ENCODE measurements at places on chromosomes 4 and X.

- DNase-seq, result no peak
These were observed 9.4 kb downstream of the CHST7 start for GRCh38 chrX:46582966-46583365.

DNA sequence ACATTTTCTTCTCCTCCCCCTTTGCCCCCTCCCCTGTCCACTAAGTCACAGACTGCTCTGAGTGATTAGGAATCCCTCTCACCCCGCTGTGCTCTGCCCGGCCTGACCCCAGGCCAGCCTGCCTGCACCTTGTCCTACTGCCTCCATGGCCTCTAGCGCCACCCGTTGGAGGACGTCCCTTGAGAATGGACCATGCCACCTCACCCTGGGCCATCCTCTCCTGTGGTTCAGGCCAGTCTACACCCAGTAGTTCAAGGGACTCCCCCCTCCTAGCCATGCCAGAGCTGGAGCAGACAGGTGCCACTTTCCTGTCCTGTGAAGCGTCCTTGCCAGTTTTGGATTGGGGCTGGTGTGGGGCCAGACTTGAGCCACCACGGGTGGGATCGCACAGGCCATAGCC, 9.7 kb upstream of the IRAK1 start:
- no peak for DNase-seq

GRCh38 chr4:31518796-31519250, 798.7 kb downstream of the PCDH7 start:
- DNase-seq, result no peak

GRCh38 chr4:114692958-114693357, 94.4 kb downstream of the UGT8 start:
- no peak for DNase-seq

GRCh38 chr4:139975830-139976272, 178.1 kb downstream of the MAML3 start:
- no peak for DNase-seq

DNA sequence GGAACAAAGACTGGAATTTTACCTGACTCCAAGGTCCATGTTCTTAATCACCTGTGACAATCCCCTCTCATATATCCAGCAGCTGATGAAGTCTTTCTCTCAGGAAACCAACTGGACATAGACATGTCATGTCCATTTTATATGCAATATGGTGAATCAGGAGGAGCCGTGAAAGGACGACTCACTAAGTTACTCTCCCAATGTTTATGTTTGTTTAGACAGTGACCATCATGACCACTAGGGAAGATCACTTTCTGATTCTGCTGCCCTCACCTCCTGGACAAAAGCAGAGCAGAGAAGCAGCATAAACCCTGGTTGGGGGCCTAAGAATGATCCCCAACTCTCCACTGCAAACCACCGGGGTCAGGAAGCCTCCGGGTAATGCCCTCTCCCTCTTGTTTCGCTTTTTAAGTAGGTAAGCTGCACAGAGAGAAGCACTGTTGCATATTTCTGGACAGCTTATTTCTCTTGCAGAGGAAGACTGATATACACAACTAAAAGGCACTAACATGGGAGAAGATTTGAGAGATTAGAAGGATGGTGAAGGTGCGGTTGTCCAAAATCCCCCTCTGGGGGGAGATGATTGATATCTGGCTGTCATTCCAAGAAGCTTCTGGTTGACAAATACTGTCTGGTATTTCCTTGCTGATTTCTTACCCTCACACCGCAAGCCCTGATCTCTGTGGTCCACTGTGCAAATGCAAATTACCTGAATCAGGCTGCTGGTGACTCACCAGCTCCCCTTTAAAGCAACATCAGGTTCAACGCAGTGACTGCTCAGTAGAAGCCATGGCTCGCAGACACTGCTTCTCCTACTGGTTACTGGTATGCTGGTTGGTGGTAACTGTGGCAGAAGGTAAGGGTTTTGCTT, at the start of gene ODAPH:
Gene ODAPH, plus strand, starts transcription at position 773 of the 871 bp plus-strand sequence. Its CDS starts 17 bp downstream, at position 790.
- DNase-seq, result no peak

GRCh38 chr4:80012291-80012690, 60.7 kb downstream of the ANTXR2 start:
- no peak for DNase-seq

DNA sequence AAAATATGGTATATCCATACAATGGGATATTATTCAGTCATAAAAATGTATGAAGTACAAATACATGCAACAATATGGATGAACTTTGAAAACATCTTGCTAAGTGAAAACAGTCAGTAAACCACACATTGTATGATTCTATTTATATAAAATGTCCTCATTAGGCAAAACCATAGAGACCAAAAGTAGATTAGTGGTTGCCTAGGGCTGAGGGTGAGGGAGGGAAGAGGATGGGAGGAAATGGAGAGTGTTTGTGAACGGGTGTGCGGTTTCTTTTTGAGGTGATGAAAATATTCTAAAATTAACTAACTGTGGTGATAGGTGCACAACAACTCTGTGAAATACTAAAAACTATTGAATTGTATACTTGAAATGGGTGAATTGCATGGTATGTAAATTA, 29.6 kb downstream of the TEX11 start:
- no peak for DNase-seq

GRCh38 chrX:19193565-19193964, 71.3 kb upstream of the ADGRG2 start:
- DNase-seq, result no peak

DNA sequence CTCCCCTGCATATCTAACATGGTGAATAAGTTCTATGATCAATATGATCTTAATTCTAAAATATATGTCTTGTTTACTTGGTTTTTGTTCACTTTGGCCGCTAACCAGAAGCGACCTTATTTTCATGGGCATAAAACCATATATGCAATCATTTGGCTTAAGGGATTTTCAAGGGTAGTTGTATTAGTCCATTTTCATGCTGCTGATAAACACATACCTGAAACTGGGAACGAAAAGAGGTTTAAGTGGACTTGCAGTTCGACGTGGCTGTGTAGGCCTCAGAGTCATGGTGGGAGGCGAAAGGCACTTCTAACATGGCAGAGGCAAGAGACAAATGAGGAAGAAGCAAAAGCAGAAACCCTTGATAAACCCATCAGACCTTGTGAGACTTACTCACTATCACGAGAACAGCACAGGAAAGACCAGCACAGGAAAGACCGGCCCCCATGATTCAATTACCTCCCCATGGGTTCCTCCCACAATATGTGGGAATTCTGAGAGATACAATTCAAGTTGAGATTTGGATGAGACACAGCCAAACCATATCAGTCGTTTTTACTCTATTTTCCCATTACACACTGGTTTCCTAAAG, 114.3 kb upstream of the CPEB2 start:
- no peak for DNase-seq

- DNase-seq, result peak; percentile 80
These were observed at the start of gene OGT for GRCh38 chrX:71532753-71533425. TSS of gene OGT (plus strand) at chrX:71533104. CDS start at chrX:71533300, 196 bp downstream.

GRCh38 chrX:111180750-111181240, 84.8 kb downstream of the PAK3 start:
- DNase-seq, result no peak

GRCh38 chr4:82358847-82359246, 14.9 kb downstream of the HNRNPD start:
- DNase-seq, result no peak

GRCh38 chr4:40731792-40732245, 17.9 kb upstream of the NSUN7 start:
- DNase-seq, result no peak

- DNase-seq, result no peak
These were observed 38.5 kb upstream of the TAPT1 start for GRCh38 chr4:16264798-16265197.

GRCh38 chr4:211033-211511, 86.8 kb downstream of the ZNF718 start:
- DNase-seq, result no peak

GRCh38 chr4:59339631-59340030, 1860.5 kb upstream of the ADGRL3 start:
- DNase-seq, result no peak

- no peak for DNase-seq
These were observed 117.9 kb downstream of the STIM2 start for GRCh38 chr4:26978387-26979053.

- DNase-seq, result no peak
These were observed 628.4 kb downstream of the SPRY1 start for GRCh38 chr4:124025000-124025399.

DNA sequence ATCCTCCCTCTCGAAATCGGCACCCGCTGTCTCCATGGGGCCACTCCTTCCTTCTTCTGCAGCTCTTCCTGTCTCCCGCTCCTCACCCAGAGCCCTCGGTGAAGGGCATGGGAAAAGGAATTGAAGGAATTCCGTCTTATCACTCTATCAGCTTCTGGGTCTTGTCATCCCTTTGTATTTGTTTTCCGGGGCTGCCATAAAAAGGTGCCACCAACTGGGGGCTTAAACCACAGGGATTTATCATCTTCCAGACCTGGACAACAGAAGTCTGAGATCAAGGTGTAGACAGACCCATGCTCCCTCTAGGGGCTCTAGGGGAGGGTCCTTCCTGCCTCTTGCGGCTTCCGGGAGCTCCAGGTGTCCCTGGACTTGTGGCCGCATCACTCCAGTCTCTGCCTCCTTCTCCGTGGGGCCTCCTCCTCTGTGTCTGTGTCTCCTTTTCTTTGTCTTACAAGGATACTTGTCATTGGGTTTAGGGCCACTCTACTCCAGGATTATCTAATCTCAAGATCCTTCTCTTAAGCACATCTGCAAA, 24.0 kb downstream of the CD99 start:
- no peak for DNase-seq

DNA sequence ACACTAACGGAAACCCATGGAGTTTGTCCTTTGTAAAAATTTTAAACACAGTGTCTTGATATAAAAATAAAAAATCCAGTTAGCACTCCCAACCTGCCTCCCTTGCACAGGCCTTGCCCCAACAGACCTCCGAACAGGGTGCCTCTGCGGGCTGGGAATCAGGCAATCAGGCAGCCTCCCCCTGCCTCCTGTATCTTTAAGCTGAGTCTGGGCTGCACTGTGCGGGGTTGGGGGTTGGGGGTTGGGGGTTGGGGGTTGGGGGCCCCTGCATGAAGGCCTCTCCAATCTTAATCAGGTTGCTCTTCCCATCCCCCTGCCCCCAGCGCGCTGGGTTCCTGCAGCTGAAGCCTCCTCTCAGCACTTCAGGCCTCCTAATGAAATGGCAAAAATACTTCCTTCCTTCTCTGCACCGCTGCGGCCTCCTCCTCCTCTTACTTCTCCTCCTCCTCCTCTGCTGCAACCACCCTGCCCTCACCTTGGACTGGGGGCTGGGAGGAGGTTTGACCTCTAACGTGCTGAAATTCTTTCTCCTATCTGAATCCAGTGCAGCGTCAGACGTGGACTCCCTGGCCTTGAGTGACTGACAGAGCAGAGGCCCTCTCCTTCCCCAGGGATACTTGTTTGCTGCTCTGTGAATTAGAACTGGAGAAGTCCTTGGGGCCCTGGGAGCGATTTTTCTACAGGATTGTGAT, 26.6 kb downstream of the NLGN3 start:
- DNase-seq, result no peak

- DNase-seq, result no peak
These were observed 86.5 kb upstream of the SHISA3 start for GRCh38 chr4:42310806-42311205.

GRCh38 chr4:152206185-152206584, 329.7 kb downstream of the FBXW7 start:
- no peak for DNase-seq

DNA sequence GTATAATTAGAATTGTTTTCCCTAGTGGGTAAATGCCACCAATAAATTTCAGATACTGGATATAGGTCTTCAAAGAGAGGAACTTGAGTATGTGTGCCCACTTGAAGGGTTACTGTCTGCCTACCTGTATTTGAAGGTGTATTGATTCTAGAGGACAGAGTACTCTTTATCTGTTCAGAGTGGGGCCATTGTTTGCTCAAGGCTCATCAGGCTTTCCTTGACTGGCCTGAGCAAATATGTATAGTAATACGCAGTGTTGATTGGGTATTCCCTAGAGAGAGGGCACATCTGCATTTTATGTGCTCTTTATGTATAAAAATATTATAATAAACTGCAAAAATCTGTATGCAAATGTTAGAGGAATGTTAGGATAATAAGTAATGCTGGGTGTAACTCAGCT, 23.7 kb downstream of the RP2 start:
- DNase-seq, result no peak

DNA sequence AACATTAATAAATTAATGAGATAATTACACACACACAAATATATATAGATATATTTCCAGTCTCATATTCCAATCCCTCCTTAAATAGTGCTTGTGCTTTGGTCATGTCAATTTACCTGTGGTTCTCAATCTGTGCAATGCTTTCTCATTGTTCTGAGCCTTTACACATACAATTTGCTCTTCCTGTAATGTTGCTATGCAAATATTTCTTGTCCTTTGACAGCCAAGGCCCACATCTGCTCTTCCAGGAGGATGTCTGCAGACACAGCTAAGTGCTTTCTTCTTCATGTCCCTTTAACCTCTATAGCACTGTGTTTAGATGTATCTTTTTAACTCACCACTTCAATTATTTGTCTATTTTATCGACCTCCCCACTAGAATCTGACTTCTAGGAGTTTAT, 67.3 kb upstream of the RAPGEF2 start:
- DNase-seq, result no peak

DNA sequence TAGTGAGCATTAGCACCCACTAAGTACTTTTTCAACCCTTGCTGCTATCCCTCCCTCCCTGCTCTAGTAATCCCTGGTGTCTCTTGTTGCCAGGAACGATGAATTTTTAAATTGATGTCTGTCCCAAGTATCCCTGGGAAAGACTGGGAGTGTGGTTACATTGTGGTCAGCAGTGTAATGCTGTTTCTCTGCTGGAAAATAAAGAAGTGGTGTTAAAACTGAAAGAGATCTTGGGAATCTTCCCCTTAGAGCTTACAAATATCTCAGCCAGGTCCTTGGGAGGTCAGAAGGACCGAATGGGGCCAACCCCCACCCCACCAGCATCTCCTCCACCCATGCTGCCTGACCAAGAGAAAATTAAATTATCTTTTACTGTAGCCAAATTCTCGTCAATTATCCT, 174.5 kb upstream of the MXRA5 start:
- DNase-seq, result no peak

GRCh38 chr4:158236304-158237030, 26.2 kb downstream of the TMEM144 start:
- no peak for DNase-seq

GRCh38 chrX:113833096-113834055, 750.5 kb upstream of the HTR2C start:
- no peak for DNase-seq

DNA sequence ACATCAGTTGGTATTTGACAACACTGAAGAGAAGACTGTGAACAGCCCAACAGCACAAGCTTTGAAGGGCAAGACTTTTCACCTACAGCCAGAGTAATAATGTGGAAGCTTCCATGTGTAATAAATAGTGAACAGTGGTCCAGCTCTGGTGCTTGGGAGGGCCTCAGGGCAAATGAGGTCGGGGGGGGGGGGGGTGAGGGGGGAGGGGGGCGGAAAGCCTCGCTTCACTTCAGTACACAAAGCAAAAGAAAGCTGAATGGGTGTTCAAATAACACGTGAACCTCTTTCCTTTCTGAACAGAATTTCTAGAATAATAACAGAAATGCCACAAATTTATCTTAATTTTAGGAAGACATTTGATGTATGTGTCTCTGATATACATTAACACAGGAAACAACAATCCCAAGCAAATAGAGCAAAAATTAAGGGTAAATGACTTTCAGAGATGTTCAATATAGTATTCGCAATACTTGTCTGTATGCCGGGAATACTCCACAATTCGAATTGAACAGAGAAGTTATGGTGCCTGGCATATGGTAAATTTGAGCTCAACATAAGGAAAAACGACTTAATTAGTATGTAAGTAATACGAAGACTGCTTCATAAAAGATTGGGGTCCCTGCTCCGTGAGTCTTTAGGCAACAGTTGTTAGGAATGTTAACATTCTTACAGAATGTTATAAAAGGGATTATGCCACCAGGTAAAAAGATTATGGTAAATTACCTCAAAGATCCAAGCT, 92.6 kb downstream of the FRYL start:
- DNase-seq, result no peak

GRCh38 chr4:44720371-44720770, 6.0 kb downstream of the GNPDA2 start:
- no peak for DNase-seq
